ENCODE measurements at places on chromosomes 12 and 14. TPM values are rescaled to one million over a fixed set of nuclear protein-coding genes. Genes with fewer than 3 reads are reported as not detected.

- peak; percentile 45 for DNase-seq
Measured at GRCh38 chr12:107402041-107403022, 283.3 kb upstream of the PWP1 start.

GRCh38 chr14:104845834-104846441 is 19.1 kb upstream of the CEP170B start:
- DNase-seq, result no peak

DNA sequence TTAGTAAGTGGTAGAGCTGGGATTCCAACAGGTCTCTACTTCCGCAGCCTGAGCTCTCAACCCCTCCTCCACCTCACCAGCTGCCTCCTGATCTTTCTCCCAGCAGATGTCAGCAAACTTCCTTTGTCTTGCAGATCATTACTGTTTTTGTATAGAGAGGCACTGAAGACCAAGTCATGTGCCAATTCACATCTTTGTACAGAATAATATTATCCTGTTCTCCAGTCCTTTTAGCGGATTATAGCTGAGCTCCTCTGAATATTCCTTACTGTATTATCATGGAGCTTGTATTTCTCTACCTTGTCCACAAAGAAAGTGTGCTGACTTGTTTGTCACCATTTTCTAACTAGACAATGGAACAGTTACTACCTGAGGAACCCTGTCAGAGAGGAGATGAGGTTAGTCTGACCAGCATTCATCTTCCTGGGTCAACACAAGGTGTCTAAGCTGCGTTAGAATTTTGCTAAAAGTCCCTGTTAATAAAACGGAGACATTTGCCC is 142.3 kb upstream of the ARHGAP5 start:
- peak; percentile 85 for DNase-seq

CRIP1 gene
- 24.1 TPM for total RNA-seq

TAS2R9 gene
- total RNA-seq, result 1.7 TPM

DPY19L2 gene
- 22.9 TPM for total RNA-seq
